ENCODE measurements at places on chromosomes 6 and 20.
A peak's percentile ranks its signal among the peaks of the same experiment; 100 is the strongest.

DNA sequence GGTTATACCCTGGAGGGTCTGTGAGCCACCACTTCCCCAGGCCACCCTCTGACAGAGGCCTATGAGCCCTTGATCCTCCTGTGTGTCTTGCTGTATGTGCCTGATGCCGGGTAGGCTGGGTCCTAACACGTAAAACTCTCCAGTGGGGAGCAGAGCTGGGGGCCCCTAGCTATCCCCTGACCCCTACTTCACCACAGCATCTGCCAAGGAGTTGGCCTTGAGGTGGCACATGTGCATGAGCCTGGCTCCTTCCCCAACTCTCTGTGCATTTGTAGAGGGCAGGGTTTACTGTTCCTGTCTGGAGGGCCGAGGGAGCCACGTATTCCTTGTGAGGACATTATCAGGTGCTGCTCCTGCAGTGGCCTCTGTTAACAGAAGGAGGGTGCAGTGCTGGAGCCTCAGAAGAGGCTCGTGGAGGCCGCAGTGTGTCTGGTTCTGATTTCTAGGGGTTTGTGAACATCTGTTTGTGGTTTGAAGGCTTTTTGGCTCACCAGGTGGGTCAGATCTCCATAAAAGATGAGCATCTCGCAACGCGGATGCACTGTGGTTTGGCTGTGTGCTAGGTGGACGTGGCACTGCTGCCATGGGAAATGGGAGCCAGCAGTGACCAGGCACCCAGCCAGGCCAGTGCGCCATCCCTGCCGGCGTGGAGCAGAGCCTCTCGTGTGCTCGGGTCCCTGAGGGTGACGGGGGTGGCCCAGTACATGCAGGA, 152.1 kb downstream of the DTNBP1 start:
- DNase-seq, result no peak

DNA sequence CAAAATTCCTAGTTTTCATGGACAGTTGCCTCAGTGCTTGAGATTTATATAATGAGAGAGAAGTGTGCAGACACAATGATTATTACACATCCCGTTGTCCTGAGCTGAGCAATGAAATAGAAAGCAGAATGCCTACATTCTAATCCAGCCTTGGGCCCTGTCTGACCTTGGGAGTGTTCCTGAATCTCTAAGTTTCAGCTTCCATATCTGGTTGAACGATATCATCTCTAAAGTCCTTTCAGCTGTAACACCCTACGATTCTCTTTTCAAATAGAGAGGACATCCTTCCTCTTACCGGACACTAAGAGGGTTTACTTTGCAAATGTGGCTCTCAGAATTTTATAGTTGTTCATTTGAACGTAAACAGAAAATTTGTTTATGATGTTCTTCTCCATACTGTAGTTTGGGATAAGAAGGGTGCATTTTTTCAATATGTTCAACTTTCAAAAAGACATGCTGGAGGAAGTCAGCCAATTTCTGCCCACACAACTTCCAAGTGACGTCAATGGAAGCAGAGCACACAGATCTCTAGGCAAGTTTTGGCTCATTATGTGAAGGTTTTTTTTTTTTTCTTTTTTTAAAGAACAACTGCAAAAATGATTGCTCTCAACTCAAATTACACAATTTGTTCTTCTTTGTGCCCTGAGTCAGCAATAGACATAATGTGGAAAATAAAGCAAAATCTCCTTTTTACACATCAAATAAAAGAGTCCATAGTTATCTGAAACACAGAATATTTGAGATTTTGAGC, 50.4 kb downstream of the PDE7B start:
- DNase-seq, result no peak

DNA sequence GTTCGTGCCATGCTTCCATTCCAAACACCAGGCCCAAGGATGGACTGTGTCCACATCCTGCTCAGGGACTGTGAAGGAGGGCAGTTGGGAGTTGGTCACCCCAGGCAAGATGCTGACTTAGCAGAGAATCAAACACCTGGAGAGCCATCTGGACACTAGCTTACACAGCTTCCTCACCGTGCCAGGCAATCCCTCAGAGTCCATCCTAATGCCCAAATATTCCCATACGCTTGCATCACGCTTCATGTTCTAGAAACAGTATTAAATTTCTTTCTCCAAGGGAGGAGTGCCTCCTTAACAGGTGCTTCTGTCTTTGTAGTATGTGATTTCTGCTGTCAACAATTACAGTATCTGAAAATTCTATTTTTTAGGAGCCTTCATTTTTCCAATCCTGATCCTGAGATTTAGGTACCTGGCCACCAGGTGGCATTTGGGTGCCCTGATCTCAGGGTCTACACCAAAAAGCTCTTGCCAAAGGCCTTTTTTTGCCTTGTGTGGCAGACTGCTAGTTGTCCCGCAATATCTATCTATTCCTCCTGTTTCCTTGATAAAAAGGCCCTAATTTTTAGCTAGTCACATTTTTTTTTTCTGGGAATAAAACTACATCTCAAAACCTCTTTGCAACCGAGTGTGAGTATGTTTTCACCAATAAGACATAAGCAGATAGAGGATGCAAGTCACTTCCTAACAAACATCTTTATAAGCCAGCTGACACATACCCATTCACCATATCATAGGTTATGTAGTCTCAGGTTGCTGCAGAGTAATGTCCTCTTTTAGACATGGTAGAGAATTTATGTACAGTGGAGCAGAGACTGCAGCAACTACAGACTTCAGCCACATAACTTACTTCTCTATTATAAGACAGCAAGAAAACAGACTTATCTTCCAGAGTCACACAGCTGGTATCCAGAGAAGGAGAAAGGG, 85.0 kb downstream of the PREP start:
- peak; percentile 7 for DNase-seq

GRCh38 chr6:3732345-3733141, 19.0 kb downstream of the PXDC1 start:
- peak; percentile 52 for DNase-seq

DNA sequence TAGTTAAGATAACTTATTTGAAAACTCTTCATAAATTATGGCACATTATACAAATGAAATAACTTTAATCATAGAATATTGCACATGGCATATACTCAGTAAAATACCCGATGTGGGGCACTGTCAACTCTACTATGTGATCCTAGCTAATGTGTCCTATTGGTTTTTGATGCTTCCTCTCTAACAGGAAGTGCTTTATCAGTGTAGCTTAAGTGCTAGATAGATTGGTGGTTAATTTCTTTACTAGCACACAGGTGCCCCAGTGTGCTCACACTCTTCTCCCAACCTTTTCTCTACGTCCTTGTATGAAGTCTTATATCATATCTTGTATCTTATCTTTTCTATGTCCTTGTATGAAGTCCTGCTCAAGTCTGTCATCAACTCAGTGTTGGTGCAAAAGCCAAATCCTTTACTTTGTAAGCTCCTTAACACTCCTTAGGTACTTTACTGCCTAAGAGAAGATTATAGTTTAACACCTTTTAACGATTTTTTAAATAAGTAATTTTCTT, 358.9 kb downstream of the CENPW start:
- no peak for DNase-seq

DNA sequence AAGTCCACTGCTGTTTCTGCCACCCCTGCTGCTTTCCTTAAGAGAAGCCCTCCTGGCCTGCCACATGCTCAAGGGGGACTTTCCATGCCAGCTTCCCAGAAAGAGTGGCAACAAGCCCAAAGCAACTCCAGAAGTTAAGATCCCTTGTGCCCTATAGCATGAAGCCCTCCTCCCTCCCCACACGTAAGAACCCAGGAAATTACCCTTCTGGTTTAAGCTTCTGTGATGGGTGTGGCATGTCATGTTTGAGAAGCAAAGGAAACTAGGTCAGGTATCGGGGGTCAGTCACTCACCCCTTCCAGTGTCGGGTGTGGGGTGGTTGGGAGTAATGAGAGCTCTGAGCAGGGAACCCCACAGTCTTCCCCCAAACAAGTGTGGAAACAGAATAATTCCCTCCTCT, 196.1 kb downstream of the LRFN2 start:
- DNase-seq, result no peak

- no peak for DNase-seq
These were observed 532 bp upstream of the NKAIN4 start for GRCh38 chr20:63254606-63255384.

- DNase-seq, result no peak
These were observed 399.8 kb downstream of the BTBD9 start for GRCh38 chr6:38239719-38240451.

Measured in effector memory CD8-positive, alpha-beta T cell (primary cell).